ENCODE measurements at places on chromosomes 7 and 10. TPM values are rescaled to one million over a fixed set of nuclear protein-coding genes. Genes with fewer than 3 reads are reported as not detected.

GRCh38 chr10:71124921-71125748, 87.2 kb upstream of the UNC5B start:
- DNase-seq, result no peak

- no peak for DNase-seq
Observed at GRCh38 chr10:84015877-84016595, 123.3 kb upstream of the GHITM start.

DNA sequence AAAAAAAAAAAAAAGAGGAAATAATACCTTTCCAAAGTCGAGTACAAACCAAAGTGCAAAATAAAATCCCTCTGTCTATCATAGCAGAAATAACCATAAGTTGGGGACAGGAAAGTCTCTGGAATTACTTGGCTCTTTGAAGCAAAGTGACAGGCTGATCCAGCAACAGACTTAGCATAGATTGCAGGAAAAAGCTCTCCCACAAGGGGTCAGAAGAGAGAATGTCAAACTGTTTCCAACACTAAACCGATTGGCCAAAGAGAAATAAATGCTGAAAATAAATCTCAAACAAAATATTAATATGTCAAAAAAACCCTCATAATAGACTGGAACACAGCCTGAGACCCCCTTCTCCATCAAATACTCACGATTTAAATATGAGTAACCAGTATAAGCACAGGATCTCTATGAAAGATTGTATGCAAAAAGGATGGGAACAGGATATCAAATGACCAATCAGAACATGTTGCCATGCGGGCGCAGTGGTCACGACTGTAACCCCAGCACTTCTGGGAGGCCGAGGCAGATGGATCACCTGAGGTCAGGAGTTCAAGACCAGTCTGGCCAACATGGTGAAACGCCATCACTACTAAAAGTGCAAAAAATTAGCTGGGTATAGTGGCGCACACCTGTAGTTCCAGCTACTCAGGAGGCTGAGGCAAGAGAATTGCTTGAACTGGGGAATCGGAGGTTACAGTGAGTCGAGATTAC, 1000.7 kb upstream of the LRRN3 start:
- no peak for DNase-seq

DNA sequence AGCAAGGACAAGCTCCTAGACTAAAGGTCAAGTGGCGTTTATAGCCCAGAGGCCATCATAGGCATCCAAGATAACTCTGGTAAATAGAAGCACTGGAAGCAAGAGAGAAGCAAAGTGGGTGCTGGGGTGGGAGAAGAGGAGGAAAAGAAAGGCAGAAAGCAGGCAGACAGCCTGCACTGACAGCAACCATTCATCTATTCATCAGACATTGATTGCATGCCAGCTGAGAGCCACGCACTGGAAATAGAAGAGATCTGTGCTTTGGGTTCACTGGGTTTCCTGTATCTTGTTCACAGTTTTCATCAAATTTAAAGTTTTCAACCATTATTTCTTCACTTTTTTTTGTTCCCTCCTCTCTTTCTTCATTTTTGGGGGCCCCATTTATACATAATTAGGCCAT, 4.7 kb upstream of the SLIT1 start:
- no peak for DNase-seq

GRCh38 chr7:69873512-69873911, 275.2 kb downstream of the AUTS2 start:
- no peak for DNase-seq

GRCh38 chr7:101612885-101613515, 16.1 kb downstream of the MYL10 start:
- DNase-seq, result no peak

DNA sequence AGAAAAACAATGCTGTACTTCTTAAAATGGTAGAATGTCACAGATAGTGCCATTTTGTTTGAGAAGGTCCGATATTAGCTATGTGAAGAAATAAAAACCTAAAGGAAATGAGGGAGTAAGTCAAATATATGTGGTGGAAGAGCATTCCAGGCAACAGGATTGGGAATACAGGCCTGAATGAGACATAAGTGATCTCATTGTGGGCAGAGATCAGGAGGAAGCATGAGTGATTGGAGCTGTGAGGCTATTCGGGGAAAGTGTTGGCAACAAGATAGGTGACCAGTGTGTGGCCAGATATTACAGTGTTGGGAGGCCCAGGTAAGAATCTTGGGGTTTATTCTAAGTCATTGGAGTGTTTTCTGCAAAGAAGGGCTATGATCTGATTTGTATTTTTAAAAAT, 41.3 kb upstream of the AGMO start:
- DNase-seq, result no peak

DNA sequence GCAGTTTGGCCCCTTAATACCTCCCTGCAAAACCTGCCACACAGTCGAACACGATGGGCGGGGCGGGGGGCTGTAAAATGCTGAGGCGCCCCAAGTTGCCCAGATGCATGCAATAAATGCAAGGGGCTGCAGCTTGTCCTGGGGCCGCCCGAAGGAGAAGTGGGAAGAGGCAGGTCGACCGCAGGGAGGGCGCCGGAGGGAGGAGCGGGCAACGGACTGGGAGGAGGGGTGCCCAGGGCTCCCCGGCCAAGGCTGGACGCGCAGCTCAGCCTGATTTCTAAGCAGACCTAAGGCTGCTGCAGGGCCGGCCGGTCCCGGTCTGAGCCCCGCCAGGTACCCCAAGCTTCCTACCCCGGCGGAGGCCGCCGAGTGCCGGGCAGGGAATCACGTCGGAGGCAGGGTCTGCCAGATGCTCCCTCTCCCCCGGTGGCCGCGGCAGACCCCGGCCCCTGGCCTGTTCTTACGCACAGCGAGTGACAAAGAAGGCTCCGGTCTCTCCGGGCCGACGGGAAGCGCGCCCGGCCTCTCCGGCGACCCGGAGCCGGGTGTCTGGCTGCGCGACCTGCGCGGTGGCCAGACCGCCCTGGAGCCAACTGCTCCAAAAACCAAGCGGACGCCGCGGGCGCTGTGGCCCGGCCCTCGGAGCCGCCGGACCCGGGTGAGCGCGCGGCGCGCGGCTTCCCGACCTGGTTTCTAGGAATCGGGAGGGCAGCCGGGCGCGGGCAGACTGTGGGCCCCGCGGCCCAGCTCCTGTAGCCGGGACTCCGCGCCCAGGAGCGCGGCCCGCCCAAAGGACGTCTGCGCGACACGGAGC, 744 bp upstream of the EBF3 start:
- no peak for DNase-seq

GRCh38 chr7:151462306-151462779, 22.4 kb upstream of the CRYGN start:
- DNase-seq, result no peak

- DNase-seq, result no peak
Observed at GRCh38 chr10:69418052-69418752, 1.5 kb upstream of the TACR2 start.

DNA sequence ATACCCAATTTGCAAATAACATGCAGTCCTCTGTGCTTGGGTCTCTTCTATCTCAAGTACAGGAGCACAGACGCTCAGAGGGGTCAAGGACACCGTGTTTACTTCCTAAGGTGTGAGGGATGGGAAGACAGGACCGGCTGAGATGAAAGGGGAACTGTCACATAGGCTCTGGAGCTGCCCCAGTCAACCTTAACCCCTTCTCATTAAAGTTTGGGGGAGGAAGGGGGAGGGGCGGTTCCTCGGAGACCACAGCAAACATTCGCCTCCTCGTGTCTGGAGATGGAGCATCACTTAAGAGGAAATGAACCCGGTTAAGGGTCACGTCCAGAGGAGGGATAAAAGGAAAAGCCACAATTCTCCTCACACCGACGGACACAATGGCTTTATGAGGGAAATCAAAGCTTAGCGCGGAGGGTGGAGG, 1.1 kb downstream of the SH3PXD2A start:
- no peak for DNase-seq

DNA sequence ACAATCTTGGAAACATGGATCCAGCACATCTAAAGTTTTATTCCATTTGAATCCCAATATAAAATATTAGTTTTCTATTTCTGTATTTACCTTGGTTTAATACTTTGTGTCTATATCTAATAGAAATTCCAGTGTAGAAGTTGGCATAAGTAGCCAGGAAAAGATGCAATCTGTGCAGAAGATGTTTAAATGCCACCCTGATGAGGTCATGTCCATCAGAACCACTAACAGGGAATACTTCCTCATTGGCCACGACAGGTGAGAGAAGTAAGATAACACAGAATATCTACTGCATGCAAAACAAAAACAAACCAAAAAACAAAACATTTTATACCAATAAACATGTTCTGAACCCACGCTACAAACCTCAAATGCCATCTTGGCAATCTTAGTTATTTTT, 15.7 kb downstream of the PLEKHS1 start:
- no peak for DNase-seq

DNA sequence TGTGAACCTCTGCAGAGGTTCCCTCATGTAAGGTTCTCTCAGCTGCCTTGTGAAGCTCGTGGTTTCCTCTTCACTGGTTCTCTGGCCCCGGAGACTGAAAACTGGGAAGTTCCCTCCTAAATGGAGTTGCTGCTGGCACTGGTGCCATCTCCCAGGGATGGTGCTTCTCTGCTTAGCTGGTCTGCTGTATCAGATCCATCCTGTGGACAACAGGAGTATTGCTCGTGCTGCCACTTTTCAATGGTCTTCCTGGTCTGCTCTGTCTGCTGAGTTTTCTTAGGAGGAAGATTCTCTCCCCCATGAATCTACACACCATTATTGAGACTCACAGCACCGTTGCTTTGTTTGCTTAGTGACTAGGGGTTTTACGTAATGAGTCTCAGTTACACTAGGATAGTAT, 247.8 kb downstream of the OTUD1 start:
- no peak for DNase-seq

DNA sequence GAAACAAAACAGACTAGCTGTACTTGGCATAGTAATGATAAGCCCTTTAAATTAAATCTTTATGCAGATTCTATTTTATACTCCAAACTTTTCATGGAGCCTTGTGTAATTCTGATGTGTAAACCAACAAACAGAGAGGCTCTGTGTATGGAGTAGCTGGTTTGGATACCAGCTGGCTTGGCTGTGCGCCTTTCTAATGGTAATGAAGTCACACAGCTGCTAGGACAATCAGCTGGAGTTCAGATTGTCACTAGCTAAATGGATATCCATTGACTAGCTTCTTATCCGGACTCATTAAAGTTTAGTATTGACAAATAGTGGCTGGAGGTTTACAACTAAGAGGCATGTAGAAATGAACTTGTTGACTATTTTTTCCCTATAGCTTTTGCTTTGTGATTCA, 398.4 kb downstream of the DGKB start:
- DNase-seq, result no peak

DNA sequence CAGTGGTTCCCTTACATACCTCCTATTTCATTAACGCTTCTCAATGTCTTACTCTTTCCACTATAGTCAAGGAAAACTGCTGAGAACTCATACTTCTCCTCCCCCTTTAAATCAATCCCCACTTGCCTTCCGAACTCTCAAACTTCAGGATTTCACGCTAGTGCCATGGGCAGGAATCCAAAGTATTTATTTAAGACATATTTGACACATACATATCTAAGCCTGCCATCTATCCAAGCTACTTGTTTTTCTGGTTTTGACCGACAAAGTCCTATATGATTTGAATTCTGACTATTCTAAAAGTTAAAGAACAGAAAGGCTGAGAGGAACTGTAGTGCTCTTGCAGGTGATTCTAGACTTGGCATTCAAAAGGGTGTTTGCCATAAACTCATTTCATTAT, 51.8 kb downstream of the CCDC6 start:
- no peak for DNase-seq

- DNase-seq, result peak; percentile 12
Observed at GRCh38 chr7:5421714-5422395, 1.8 kb downstream of the TNRC18 start.

GRCh38 chr10:116765648-116766081, 23.3 kb upstream of the HSPA12A start:
- peak; percentile 58 for DNase-seq

- no peak for DNase-seq
Observed at GRCh38 chr7:73932364-73932763, 71.4 kb downstream of the TMEM270 start.

DNA sequence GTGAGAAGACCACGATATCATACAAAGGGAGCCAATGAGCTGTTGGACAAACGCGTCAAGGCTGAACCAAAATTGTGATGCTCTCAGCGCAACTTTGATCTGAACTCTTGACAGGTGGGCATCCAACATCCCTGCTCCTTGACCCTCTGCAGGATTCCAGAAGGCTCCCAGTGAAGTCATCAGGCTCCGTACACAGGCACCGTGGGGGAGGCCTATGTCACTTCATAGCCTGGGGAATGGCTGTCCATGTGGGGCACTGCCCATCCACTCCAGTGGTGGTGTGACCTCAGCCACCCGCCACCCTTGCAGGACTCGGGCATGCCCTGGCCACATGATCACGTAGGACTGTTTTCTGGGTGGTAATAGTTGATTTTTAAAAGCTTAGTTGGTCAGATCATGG, 233.8 kb upstream of the GRB10 start:
- no peak for DNase-seq

ZNF503 gene
- 0.56 TPM for total RNA-seq

IFIT5 gene
- 10.9 TPM for total RNA-seq

LCOR gene
- 15.0 TPM for total RNA-seq

TSPAN15 gene
- 2.5 TPM for total RNA-seq

NUTM2E gene
- not detected for total RNA-seq

PILRB gene
- total RNA-seq, result 30.2 TPM

LIPF gene
- total RNA-seq, result not detected

All from activated CD4-positive, alpha-beta memory T cell treated with anti-CD3 and anti-CD28 coated beads for 36 hours (primary cell).